ENCODE measurements at places on chromosomes 6 and 20. TPM values are rescaled to one million over a fixed set of nuclear protein-coding genes. Genes with fewer than 3 reads are reported as not detected.

Gene JPH2
- 3.0 TPM for total RNA-seq

Gene FAM209A
- not detected for total RNA-seq

Gene CRISP2
- not detected for total RNA-seq

Gene TSPO2
- not detected for total RNA-seq

Gene TIAM2
- total RNA-seq, result 7.1 TPM

Gene XKR7
- not detected for total RNA-seq

Gene EYA2
- 1.6 TPM for total RNA-seq

Gene RAMACL
- total RNA-seq, result 2.3 TPM

Gene HLA-DPA1
- total RNA-seq, result 4.0 TPM

Gene WFDC12
- not detected for total RNA-seq

Gene MOG
- not detected for total RNA-seq

Gene IRF4
- under 0.01 TPM for total RNA-seq

Gene SAMD3
- 14.4 TPM for total RNA-seq

Gene GINS1
- 6.0 TPM for total RNA-seq

Gene ZNF217
- 23.6 TPM for total RNA-seq

Gene C6orf141
- 55.3 TPM for total RNA-seq

Gene ZKSCAN8
- 19.2 TPM for total RNA-seq

Gene CGA
- total RNA-seq, result not detected

Gene SLC35D3
- not detected for total RNA-seq

Gene RAB5IF
- 65.6 TPM for total RNA-seq

Gene PRND
- 0.12 TPM for total RNA-seq

Gene ZBTB12
- total RNA-seq, result 8.1 TPM

Gene LYRM2
- 32.2 TPM for total RNA-seq

Gene GRM4
- under 0.01 TPM for total RNA-seq

Data from uterine smooth muscle cell (primary cell).